ENCODE measurements at places on chromosomes 4 and X. TPM values are rescaled to one million over a fixed set of nuclear protein-coding genes. Genes with fewer than 3 reads are reported as not detected.
A peak's percentile ranks its signal among the peaks of the same experiment; 100 is the strongest.

DNA sequence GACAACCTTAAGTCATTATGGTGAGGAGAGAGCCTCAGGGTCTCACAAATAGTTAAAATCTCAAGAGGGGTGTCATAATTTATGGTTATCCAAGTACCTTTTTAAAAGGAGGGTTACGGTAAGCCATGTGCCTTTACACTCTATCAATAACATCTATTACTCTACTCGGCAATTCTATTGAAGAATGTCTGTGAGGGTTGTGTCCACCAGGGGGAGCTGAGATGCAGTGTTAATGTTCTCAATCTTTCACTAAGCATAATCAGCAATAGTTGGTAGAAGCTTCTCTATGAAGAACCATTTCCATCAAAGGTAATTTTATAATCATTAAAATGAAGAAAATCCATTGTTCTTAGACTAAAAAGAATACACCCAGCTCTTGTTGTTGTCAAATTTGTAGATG is 457.4 kb downstream of the CENPC start:
- no peak for DNase-seq

- DNase-seq, result no peak
Measured at GRCh38 chrX:6941041-6941440, 206.5 kb upstream of the STS start.

- peak; percentile 55 for DNase-seq
Measured at GRCh38 chr4:158169931-158170690, 2.7 kb downstream of the GASK1B start.

GRCh38 chr4:59339631-59340030 is 1860.5 kb upstream of the ADGRL3 start:
- DNase-seq, result no peak

Gene REELD1
- total RNA-seq, result not detected

DNA sequence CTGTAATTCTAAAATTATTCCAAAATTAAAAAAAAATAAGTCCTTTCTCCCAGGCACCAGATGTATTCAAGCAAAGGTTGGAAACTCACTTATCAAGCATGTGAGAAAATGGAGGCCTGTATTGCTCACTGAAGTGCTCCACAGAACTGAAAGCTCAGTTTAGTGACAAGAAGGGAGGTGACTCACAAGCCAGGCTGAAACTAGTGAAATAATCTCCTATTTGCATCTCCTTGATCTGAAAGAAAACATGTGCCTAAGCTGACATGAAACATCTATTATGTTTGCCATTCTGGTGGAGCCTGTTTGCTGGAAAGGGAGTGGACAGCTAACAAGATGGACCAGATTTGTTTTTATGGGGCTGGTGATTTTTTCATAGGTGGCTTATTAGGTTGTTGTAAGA is 54.0 kb upstream of the AMELX start:
- no peak for DNase-seq

- no peak for DNase-seq
Measured at GRCh38 chr4:6990661-6991060, 52.5 kb upstream of the TADA2B start.

Gene RHOXF2B
- total RNA-seq, result not detected

DNA sequence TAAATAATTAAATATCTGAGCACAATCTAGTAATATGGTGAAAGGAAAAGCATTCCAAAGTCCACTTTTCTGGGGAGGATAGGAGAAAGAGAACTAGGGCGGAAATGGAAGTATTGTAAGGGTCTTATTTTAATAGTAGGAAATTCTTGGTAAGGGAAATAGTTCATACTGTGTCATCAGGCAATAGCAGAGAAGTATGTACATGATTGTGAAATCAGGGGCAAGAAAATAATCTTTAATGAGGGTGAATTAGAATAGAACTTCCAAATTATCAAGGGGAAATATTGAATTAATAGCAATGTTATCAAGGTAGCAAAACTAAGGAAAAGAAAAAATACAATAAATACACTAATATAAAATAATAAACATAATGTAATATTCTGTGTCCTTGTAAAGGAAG is 14.8 kb downstream of the GIMD1 start:
- DNase-seq, result no peak

Gene ERAS
- not detected for total RNA-seq

GRCh38 chr4:41461780-41462307 is 76.1 kb upstream of the LIMCH1 start:
- DNase-seq, result no peak

- peak; percentile 63 for DNase-seq
Measured at GRCh38 chrX:17242470-17242869, 132.5 kb upstream of the NHS start.

DNA sequence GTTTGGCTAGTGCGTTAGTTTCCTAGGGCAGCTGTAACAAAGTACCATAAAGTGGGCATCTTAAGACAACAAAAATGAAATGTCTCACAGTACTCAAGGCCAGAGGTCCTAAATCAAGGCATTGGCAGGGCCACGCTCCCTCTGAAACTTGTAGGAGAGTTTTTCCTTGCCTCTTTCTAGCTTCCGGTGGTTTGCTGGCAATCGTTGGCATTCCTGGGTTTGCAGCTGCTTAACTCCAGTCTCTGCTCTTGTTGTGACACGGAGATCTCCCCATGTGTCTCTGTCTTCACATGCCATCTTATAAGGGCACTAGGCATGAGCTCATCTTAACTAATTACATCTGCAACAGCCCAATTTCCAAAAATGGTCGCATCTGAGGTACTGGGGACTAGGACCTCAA is 362.0 kb upstream of the BOD1L1 start:
- no peak for DNase-seq

Gene DHRSX
- 24.6 TPM for total RNA-seq

Gene USP51
- total RNA-seq, result 1.9 TPM

DNA sequence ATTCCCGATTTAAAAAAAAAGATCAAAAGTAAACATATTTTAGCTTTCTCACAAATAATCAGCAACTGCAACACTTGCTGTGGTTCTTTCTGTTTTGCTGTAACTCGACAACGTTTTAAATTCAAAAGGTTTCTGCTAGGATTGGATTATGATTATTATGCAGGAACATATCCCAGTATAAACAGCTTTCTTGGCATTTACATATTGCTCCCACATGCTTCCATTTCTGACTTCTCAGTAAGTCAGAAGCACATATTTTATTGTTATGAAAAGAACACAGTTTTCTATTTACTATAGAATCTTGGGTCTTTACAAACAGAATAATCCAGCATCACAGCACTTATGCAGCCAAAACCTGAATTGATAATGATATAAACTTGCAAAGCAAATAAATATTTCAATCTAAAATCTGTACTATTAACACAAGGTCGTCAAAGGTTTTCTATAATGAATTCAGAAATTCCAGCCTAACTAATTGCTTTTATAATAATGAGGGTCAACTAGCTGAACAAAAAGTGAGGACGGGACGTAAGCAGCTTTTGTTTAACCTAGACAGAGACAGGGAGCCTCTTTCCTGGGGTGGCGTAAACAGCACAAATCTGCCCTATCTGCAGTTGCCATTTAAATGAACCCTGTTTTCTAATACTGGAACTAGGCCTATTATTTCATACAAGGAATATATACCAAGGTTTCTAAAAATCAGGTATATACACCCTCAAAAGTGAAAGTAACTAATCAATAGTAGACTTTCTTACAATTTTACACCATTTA is 9.8 kb upstream of the PCDH18 start:
- DNase-seq, result no peak

DNA sequence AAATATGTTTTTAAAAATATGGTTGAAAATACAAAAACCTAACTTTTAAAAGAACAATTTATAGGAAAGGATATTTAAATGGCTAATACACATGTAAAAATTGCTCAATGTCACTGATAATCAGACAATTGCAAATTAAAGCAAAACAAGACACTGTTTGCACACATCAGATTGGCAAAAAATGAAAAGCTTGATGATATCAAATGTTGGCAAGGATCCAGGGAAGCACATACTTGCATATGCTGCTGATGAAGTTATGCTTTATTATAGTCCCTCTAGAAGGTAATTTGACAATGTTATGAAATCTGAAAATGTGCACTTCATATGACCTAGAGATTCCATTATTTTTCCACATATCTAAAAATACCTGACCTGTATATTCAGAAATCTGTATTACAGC is 45.7 kb upstream of the EPGN start:
- peak; percentile 40 for DNase-seq

Gene ZGRF1
- 12.9 TPM for total RNA-seq

DNA sequence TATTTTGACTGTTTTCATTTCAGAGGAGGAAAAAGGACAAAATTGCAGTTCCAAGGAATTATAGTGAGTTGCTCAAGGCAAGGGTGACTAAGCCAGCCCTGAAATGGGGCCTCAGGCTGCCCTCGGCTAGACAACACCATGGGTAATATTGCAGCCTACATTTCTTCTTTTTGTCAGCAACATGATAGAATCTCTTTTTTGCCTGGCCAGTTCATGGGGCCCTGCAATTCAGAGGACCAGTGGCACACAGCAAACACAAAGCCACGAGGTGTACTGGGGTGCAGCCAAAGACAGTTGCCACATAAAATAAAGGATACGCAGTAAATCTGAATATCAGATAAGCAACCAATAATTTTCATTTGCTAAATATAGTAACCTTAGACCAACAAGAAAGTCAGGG is 41.8 kb downstream of the RBM47 start:
- no peak for DNase-seq

Gene CFI
- total RNA-seq, result 94.8 TPM

Gene NUP62CL
- 0.23 TPM for total RNA-seq

- peak; percentile 67 for DNase-seq
Measured at GRCh38 chrX:12372111-12372510, 233.8 kb downstream of the FRMPD4 start.

Gene FGFR3
- 1.4 TPM for total RNA-seq

GRCh38 chr4:169362607-169363006 is 91.9 kb upstream of the SH3RF1 start:
- DNase-seq, result no peak

GRCh38 chrX:73562458-73562857 is 539 bp upstream of the CHIC1 start:
- DNase-seq, result no peak

DNA sequence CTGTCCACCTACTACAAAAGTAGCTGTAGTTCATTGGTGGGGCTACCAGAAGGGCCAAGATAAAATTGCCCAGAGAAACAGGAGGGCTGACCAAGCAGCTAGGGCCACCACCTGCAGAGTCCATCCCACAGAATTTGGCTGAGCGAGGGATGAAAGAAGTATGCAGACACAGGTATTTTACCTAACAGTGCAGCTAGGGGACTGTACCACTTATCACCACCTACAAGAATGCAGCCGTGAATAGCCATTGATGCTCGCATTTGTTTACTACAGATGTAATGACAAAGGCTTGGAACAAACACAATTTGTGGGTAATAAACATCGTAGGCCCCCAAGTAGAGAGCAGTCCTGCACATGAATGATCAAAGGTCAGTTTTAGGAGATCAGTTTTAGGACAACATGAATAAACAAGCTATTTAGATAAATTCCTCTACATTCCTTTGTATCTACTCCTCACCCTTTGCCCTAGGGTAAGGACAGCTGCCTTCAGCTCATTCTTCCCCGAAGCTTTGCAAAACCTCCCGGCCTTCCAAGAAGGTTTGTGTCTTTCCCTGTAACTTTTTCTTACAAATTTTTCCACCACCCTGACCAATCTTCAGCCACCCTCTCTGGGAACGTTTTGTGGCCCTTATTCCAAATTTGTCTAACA is 49.5 kb downstream of the ZNF718 start:
- no peak for DNase-seq

DNA sequence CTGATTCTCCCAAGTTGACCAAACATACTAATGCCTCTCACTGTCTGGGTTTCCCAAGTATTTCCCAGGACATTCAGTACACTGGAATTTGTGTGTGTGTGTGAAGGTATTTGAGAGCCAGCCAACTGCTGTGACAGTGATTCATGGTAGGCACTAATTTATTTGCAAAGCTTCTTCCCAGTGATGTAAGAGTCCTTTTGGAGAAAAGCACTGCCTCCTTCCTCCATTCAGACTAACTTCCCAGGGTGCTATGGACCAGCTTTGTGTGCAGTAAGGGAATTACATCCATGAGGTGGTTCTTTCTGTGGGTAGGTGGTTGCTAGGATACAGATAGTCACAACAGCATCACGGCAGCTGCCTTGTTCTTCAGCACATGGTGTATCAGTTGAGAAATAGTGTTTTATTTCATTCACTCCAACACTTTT is 8.7 kb downstream of the EGF start:
- DNase-seq, result no peak

Gene ITM2A
- 39.5 TPM for total RNA-seq

DNA sequence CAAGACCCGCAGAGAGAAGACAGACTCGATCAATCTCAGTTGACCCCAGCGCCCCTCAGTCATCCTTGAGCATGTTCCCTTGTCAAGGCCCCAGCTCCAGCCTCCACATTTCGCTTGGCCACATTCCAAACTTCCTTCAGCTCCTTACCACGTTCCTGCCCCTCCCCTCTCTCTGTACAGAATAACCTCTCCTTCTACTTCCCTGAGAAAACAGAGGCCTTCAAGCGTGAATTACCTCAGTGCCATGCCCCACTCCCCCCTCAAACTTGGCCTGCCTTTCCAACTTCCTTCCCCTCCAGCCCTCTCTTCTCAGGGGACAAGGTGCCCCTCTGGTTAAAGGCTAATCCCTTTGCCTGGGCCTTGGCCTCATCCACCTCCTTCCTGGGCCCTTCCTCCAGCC is 3.2 kb upstream of the RIPPLY1 start:
- peak; percentile 8 for DNase-seq

DNA sequence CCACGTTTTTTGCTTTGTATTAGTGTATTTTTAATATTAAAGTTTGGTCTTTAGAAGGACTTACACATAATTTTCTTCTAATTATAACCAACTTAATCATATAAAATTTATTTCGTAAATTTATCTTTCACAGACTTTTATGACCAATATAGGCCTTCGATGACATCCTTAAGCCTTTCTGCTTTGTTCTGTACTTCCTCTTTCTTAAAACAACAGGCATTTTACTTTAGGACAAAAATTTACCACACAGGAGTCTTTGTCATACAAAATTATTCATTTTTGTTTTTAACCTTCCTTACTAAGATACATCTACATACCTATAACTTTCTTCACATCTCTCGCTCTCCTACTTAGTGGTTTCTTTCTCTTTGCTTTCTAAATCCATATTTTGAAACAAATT is 56.3 kb downstream of the RGS12 start:
- no peak for DNase-seq

DNA sequence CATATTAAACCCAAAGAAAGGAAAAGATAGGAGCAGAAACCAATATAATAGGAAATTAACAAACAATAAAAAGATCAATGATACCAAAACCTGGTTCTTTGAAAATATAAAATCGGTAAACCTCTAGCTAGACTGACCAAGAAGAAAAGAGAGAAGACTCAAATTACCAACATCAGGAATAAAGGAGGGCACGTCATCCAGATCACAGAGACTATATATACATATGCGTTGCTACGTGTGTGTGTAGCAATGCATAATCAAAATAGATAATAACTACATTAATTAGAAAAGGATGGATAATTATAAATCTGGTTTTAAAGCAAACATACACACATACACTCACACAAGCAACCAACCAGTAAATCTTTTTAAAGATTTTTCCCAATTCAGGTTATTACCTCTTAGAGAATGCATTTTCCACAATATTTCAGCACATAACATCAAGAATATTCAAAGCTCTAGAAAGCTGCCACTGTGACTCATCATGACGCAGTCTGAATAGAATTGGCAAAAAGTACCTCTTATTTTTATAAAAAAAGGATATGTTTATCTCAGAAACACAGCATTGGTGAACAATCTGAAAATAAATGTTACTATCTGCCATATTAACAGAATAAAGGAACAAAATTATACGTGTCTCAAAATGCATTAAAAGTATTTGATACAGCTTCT is 41.4 kb upstream of the USP9X start:
- DNase-seq, result peak; percentile 27

GRCh38 chrX:152177497-152178269 is 39.3 kb upstream of the MAGEA10 start:
- DNase-seq, result no peak

- peak; percentile 19 for DNase-seq
Measured at GRCh38 chrX:153818571-153819383, 11.6 kb downstream of the PDZD4 start.
